ENCODE measurements at places on chromosomes 13 and 19. TPM values are rescaled to one million over a fixed set of nuclear protein-coding genes. Genes with fewer than 3 reads are reported as not detected.

DNA sequence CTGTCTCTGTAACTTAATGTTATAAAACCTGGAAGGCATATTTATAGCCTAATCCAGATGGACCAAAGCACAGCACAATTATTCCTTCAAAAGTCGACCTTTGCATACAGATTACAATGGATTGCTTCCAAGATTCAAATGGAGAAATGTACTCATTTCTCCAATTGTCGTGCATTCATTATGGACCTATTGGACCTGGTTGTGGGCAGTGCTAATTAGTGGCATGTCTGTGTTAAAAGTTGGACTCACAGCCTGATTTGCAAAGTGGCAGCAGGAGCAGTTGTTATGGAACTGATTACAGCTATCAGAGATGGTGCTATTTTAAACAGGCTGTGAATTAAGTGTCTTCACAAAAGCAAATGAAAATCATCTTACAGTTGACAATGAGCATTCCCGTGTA lies 1529.3 kb upstream of the SLC10A2 start:
- DNase-seq, result no peak

- DNase-seq, result no peak
Measured at GRCh38 chr13:24103782-24104372, 56.6 kb upstream of the SPATA13 start.

DNA sequence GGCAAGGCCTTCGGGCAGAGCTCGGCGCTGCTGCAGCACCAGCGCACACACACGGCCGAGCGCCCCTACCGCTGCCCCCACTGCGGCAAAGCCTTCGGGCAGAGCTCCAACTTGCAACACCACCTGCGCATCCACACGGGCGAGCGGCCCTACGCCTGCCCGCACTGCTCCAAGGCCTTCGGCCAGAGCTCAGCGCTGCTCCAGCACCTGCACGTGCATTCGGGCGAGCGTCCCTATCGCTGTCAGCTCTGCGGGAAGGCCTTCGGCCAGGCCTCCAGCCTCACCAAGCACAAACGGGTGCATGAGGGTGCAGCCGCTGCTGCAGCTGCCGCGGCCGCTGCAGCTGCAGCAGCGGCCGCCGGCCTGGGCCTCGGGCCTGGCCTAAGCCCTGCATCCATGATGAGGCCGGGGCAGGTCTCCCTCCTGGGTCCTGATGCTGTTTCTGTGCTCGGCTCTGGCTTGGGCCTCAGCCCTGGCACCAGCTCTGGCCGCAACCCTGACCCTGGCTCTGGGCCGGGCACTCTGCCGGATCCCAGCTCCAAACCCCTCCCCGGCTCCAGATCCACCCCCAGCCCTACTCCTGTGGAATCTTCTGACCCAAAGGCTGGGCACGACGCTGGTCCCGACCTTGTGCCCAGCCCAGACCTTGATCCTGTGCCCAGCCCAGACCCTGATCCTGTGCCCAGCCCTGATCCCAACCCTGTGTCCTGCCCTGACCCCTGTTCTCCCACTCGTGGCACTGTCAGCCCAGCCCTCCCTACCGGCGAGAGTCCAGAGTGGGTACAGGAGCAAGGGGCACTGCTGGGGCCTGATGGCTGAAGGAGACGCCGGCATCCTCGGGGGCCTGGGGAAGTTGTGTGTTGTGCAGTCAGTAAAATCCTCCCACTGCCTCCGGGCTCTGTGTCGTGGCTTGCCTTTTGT lies 2.0 kb upstream of the MCOLN1 start:
- no peak for DNase-seq

DNA sequence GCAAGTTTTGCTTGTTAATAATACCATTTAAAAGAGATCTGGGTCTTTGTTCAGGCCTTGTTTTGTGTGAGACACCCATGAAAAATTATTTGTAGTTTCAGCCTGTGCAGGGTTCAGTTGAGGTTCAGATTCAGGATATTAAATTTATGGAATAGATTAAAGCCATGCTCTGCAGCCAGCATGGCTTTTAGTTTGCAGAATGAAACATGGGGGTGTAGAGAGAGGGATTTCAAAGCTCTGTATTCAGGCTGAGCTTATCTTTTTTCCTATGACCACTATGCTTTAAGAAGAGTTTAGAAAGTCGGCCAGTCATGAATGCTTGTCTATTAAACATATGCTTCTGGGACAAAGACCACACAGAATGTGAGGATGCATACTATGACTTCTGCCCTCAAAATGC lies 73.6 kb downstream of the DCLK1 start:
- peak; percentile 54 for DNase-seq

DNA sequence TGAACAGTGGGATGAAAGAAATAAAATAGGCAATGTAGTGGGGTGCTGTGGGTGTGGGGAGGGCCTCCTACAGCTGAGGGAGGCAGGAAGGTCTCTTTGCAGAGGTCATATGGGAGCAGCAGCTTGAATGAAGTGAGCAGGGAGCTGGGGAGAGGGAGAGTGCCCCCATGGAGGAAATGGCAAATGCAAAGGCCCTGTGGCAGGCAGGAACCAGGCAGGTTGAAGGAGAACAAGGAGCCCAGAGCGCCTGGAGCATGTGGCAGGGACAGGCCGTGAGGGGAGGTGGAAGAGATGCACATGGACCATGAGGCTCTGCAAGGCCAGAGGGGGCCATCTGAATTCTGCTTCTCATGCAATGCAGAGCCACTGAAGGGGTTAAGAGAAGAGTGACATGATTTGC lies 191.8 kb downstream of the URI1 start:
- DNase-seq, result no peak

DNA sequence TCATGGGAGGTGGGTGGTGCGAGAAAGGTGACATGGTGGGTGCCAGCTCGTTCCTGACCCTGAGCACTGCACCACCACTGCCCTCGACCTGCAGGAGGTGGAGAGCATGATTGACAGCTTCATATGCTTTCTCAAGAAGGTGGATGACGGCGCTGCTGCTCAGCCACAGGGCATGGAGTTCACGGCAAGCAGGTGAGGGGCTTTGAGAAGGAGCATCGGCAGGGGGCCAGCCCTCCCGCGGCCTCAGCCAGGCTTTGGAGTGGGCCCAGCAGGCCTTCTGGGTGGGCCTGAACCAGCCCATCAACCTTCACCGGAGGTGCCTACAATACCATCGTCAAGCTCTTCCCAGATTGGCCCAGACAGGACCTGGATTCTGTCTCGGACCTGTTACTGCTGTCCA lies 18.9 kb upstream of the ZNF14 start:
- no peak for DNase-seq

DNA sequence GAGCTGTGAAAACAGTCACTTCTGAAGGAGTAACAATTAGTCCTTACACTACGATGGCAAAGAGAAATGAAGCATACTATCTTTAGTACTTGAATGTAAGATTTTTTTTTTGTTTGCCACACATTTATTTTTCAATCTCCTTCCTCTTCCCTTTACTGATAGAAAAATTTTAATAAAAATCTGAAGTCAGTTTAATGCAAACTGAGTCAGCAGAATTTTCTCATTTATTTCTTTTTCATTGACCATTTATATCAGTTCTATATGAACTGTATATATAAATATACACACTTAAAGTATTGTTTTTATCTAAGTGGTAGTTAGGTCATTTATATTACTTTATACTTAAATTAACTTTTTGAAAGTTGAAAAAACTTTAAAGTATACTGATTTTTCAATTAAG lies 1009.1 kb upstream of the SPRY2 start:
- no peak for DNase-seq

SHISA7 gene
- not detected for total RNA-seq

FCAR gene
- total RNA-seq, result 1.8 TPM

SHANK1 gene
- total RNA-seq, result 0.35 TPM

Measured in kidney (tissue), 22 donors.